ENCODE measurements at places on chromosomes 5 and 9. TPM values are rescaled to one million over a fixed set of nuclear protein-coding genes. Genes with fewer than 3 reads are reported as not detected.

DNA sequence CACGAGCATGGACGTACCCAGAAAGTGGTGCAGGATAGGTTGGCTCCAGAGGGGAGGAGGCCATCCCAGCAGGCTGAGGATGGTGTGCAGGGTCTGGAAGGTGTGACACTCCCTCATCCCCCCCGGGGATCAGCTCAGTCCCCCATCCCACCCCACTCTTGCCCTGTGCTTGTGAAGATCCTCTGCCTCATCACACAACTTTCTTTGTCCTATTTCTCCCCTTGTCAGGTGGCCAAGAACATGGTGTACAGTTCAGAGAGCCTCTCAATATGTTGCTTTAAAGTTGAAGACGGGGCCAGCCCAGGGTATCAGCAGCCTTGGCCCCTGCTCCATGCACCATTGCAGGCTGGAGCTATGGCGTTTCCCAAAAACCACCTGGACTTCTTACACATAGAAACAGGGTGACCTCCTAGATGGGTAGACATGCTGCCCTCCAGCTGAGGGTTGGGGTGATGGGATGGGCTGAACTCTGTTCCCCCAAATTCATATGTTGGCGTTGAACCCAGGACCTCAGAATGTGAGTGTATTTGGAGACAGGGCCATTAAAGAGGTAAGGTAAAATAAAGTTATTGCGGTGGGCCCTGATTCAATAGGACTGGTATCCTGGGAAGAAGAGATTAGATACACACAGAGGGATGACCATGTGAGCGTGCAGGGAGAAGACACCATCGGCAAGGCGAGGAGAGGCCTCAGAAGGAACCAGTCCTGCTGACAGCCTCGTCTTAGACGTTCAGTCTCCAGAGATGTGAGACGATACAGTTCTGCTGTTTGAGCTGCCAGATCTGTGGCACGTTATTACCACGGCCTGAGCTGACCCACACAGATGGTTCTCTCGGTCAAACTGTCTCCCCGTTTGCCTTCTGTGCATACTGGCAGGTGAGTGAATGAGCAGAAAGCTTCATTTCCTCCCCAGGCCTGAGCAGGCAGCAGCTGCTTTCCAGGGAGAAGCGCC, 272.5 kb downstream of the GADD45G start:
- no peak for DNase-seq

DNA sequence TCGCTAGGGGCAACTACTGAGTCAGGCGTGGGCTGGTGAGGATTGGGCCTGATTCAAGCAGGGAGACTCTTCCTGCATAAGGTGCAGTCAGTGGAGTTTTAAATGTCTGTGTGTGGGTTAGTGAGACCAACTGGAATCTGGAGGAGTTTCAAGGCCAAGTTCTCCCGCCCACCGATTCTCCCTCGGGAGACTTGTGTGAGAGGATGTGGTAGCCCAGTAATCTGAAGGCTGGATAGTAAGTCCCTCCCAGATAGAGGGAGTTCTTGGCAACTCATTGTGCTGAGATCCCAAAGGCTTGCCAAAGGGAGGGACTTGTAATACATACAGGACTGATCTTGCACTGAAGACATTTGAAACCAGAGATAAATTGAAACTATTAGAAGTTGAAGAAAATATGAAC, 51.8 kb downstream of the WDR36 start:
- no peak for DNase-seq

GRCh38 chr9:93437996-93438395, 13.5 kb upstream of the FAM120A start:
- DNase-seq: no peak

GRCh38 chr5:34656700-34657273, 659 bp downstream of the RAI14 start:
- no peak for DNase-seq

DNA sequence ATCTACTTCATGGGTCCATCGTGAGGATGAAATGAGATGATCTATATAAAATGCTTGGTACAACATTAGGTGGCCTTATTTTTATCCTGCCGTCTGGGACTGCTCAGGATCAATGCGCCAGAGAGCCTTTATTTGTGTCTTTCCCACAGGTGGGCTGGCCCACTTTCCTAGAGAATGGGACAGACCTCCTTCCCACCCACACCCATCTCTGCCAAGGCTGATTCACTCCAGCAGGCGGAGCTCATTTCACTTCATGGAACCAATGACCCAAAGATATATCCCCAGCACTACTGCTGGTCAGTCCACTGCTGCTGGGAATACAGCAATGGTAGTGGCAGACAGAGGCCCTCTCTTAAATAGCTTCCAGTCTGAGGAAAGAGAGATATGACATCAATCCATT, 35.7 kb downstream of the TGFBI start:
- no peak for DNase-seq

The PCDHA8 gene
- not detected for total RNA-seq

DNA sequence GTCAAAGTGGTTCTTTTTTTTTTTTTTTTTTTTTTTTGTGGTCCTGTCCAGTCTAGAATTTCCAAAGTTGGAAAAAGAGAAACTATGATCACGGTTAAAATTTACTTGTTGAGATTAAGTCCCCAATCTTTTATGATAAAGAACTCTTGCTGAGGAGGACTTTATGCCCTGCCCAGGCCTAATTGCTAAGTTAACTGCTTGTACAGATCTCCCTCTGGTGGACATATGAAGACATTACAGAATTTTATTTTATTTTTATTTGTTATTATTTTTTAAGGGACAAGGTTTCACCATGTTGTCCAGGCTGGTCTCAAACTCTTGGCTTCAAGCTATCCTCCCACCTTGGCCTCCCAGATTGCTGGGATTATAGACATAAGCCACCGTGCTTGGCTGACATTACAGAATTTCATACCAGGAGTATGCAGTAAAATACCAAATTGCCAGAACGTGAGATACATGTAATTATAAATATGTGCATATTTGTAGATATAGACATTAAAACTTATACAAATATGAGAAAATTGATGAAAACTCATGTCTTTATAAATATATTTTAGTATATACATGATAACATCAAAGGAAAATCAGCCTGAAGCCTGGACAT, 91.2 kb downstream of the RFK start:
- no peak for DNase-seq

The ZNF608 gene
- total RNA-seq: not detected

The GEMIN5 gene
- total RNA-seq: 36.7 TPM

GRCh38 chr5:140202078-140202477, 27.1 kb downstream of the CYSTM1 start:
- DNase-seq: no peak

- DNase-seq: no peak
Measured at GRCh38 chr5:172303162-172303561, 19.6 kb upstream of the UBTD2 start.

DNA sequence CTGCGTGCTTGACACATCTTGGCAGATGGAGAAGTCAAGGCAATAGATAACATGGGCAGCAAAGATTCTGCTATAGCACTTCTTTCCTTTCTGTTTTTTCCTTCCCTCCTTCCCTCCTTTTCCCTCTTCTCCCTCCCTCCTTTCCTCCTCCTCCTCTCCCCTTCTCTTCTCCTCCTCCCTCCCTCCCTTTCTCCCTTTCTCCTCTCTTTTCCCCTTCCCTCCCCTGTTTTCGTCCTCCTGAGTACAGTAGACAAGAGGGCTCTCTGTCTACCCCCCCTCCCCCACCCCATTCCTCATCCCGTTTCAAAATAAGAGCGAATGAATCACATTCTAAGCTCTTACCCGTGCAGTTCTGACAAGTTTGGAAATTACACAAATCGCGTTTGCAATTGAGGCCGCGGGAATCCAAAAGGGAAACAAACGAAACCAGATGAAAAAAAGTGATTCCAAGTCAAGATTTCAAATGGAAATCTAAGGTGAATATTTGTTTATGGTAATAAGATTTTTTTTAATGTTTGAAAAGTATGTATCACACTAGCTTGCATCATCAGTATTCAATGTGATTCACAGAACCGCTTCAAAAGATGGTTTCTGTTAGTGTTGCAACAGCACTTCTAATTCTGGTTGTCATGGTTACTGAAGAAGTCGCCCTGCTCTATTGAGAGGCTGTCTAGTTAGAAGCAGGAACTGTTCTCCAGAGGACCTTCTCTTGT, 1.3 kb downstream of the NIM1K start:
- peak; percentile 28 for DNase-seq

GRCh38 chr9:17017931-17018491, 116.8 kb upstream of the CNTLN start:
- DNase-seq: no peak

DNA sequence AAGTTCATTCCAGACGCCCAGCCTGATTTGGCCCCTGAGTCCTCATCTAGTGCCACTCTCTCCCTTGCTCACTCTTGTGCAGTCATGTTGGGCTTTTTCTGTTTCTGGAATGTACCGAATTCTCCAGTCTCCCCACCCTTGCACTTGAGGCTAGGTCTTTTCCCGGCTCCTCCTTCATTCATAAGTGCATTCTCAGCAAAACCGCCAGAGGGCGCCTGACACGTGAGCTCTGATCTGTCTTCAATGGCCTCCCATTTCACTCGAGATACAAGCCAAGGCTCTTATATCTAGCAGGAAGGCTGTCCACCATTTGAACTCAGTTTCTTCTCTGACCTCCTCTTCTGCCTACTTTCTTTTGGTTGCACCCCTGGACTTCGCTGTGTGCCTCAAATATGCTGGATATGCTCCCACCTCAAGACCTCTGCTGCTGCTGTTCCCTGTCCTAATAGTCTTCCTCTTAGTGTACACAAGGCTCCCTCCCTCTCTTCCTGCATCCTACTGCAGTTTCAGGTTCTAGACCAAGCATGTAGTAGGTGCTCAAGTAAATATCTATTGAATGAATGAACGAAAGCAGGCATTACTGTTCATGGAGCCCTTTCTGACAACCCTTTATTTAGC, 568.1 kb upstream of the WWC1 start:
- DNase-seq: peak; percentile 48

The ZNF454 gene
- not detected for total RNA-seq

DNA sequence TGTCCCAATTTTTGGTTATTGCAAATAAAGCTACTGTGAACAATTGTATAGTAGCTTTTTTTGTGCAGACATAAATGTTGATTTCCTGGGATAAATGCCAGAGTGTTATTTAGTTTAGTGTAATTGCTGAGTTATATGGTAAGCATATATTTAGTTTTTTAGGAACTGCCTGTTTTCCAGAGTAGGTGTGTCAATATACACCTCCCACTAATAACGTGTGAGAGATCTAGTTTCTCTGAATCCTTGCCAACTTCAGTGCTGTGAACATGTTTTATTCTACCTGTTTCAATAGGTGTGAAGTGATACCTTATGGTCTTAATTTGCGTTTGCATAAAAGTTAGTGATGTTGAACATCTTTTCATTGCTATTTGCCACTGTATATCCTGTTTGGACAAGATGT, 9.1 kb upstream of the OR2S2 start:
- DNase-seq: no peak

- no peak for DNase-seq
Measured at GRCh38 chr9:93776873-93777272, 178.3 kb downstream of the BARX1 start.

The RLN2 gene
- total RNA-seq: 1.4 TPM

- DNase-seq: no peak
Measured at GRCh38 chr9:29440449-29440848, 1867.2 kb upstream of the C9orf72 start.

DNA sequence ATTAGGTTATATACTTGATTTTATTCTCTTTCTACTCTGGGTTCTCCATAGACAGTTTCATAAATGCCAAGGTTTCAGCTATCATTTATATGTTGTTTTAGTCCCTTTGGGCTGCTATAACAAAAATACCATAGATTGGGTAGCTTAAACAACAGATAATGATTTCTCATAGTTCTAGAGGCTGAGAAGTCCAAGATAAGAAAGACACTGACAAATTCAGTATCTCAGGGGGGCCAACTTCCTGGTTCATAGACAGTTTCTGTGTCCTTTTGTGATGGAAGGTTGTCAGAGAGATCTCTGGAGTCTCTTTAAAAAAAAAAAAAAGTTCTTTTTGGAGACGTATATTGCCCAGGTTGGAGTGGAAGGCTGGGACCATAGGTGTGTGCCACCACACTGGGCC, 113.3 kb downstream of the SCAMP1 start:
- no peak for DNase-seq

DNA sequence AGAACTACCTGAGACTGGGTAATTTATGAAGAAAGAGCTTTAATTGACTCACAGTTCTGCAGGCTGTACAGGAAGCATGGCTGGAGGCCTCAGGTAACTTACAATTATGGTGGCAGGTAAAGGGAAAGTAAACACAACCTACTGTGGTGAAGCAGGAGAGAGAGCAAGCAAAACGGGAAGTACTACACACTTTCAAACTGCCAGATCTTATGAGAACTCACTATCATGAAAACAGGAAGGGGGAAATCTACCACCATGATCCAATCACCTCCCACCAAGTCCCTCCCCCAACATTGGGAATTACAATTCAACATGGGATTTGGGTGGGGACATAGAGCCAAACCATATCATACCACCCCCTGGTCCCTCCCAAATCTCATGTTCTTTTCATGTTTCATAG, 58.7 kb upstream of the GPR151 start:
- no peak for DNase-seq

DNA sequence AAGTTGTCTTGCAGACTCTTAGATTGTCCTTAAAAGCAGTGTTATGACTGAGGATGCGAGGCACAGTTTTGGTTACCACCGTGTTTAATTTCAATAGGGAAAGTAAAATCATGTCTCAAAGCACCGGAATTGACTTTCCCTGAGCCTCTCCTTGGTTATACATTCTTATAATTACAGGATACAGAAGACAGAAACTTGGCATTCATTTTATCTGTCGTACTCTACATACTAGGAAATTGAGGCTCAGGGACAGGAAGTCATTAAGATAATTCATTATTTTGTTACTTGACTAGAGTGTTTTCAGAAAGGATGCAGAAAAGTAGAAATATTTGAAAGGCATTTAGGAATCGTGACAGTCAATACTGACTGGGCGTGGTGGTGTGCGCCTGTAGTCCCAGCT, 54.0 kb upstream of the SPATA31D4 start:
- DNase-seq: no peak

The LRRC19 gene
- total RNA-seq: not detected

The C5orf34 gene
- 6.3 TPM for total RNA-seq

The CATSPER3 gene
- total RNA-seq: 0.34 TPM

- DNase-seq: no peak
Measured at GRCh38 chr5:173456751-173457171, 128.5 kb upstream of the STC2 start.

DNA sequence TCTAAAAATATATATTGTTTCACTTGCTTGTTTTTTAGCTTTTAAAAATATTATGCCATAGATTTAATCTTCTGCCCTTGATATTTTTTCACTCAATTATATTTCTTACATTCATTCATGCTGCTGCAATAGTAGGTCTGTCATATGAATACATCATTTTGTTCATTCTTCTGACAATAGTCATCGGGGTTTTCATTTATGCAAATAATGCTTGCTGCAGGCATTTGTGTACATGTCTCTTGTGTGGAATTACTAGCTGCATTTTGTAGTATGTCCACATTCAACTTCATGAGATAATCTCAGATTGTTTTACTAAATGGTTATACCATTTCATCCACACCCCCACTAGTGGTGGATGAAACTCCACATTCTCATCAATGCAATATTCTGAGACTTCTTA, 5.3 kb upstream of the PLPP1 start:
- no peak for DNase-seq

DNA sequence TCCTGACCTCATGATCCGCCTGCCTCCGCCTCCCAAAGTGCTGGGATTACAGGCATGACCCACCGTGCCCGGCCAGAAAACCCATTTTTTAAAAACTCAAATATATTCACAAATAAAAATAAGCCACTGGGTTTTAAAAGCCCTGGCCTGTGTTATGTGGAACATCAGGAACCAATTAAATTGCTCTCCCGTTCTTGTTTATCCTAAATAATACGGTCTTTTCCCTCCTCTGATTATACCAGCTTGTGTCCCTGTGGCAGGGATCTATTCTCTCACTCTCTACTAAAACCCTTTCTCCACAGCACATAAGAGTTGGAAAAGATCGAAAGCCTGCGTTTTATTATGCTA, 30.1 kb upstream of the LPAR1 start:
- DNase-seq: no peak

GRCh38 chr9:116733010-116733641, 46.0 kb downstream of the TRIM32 start:
- DNase-seq: no peak

All from activated T-helper 2 cell treated with anti-CD3 and anti-CD28 coated beads, Interferon-gamma antibody, Interleukin-2, Interleukin-4, amounts not matched to agents 10 μg/mL and 5 μg/mL and 100 μg/mL, durations not matched to agents 14 hours and 24 hours and 36 hours (primary cell).